ENCODE measurements at places on chromosomes 7 and 10.
A peak's percentile ranks its signal among the peaks of the same experiment; 100 is the strongest.

- peak; percentile 76 for DNase-seq
Measured at GRCh38 chr10:103598654-103599115, 105.2 kb downstream of the NEURL1 start.

- DNase-seq: peak; percentile 10
Measured at GRCh38 chr10:21326594-21327288, 198.7 kb downstream of the SKIDA1 start.

GRCh38 chr7:44136731-44137130, 4.4 kb downstream of the MYL7 start:
- no peak for DNase-seq

- no peak for DNase-seq
Measured at GRCh38 chr7:68246189-68246633, 1249.6 kb downstream of the TYW1 start.

GRCh38 chr10:790821-791551, 101.5 kb upstream of the DIP2C start:
- DNase-seq: no peak

DNA sequence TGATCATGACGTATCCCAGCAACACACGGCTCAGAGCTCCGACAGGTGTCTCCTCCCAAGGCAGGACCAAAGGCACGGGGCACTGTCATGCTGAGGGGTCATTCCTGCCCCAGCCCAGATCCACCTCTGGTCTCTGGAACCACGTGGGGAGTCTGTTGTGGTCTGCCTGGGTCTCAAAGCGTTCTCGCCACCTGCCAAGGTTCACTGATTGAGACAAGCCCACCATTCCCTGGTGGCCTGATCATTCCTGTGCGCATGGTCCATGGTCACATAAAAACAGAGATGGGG, 83.5 kb downstream of the HIPK2 start:
- no peak for DNase-seq

DNA sequence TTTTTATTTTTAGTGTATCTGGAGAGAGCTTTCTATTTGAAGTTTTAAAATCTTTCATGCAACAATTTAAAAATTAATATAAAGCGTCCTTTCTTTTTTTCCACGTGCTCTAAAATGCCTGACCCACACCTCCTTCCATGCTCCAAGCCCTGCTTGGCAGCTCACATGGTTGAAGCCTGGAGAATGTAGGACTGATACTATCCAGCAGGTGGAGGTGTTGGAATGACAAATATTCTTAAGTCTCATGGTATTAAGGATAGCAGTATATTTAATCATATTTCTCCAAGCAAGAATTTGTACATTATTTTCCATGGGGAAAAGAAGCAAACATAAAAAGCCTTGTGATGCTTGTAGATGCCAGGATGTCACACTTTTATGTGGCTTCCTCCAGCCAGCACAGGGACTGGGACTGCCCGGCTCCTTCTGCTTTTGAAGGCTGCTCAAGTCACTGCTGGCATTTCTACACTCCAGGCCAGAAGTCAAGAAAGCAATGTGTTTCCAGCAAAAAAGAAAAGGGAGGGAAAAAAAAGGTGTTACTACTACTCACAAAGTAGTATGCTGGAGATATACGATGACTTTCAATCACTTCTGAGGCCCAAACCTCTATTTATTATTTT, 49.7 kb downstream of the BZW2 start:
- DNase-seq: peak; percentile 74

GRCh38 chr10:122856902-122857301, 11.2 kb upstream of the CUZD1 start:
- DNase-seq: no peak

DNA sequence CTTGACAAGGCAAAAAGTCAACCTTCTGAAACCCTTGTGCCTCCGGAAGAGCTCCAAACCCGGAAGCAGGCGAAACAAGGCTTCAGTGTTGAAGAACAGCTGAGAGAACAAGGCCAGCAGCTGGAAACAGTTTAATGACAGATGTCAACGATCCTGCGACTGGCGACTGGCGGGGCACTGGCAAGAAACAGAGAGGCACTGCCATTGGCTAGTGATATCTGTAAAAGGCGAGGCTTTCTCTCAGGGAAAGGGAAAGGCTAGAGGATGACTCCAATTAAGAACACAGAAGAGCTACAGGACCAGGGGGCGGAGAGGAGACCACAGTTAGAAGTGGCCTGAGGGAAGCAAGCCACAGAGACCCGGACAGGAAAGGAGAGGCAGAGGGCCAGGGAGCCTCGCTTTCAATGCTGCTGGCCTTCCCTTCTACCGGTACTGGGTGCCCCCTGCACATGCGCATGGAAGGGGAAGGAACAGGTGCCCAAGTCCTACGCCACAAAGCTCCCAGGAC, 19.4 kb downstream of the ITGB1 start:
- peak; percentile 63 for DNase-seq

GRCh38 chr10:123642697-123643096, 23.5 kb upstream of the GPR26 start:
- DNase-seq: no peak

- no peak for DNase-seq
Measured at GRCh38 chr10:132842397-132842796, 56.5 kb upstream of the NKX6-2 start.

- DNase-seq: peak; percentile 86
Measured at GRCh38 chr10:73774637-73775036, 7.2 kb upstream of the CHCHD1 start.

- no peak for DNase-seq
Measured at GRCh38 chr7:74033372-74034311, 5.7 kb downstream of the ELN start.

DNA sequence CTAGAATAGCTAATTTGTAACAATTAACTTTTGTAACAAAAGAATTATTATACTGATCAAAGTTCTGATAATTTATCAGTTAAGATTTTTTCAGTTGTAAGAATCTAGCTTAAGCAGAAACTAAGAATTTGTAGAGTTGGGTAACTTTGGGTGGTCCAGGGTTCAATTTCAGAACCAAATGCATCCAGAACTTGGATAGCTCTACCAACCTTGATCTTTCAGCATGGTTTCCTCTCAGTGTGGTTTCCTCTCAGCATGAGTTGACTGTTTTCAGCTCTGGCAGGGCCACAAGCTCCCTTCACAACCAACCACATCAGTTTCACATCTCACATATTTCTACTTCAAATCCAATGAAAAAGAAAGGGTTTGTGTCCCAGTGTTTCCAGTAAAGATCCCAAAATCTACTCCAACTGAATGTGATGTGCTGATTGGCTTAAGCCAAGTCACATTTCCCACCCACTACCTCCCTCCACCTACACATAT, 3.3 kb upstream of the FAS start:
- peak; percentile 55 for DNase-seq

GRCh38 chr10:59896191-59896590, 10.2 kb downstream of the CCDC6 start:
- DNase-seq: peak; percentile 55

DNA sequence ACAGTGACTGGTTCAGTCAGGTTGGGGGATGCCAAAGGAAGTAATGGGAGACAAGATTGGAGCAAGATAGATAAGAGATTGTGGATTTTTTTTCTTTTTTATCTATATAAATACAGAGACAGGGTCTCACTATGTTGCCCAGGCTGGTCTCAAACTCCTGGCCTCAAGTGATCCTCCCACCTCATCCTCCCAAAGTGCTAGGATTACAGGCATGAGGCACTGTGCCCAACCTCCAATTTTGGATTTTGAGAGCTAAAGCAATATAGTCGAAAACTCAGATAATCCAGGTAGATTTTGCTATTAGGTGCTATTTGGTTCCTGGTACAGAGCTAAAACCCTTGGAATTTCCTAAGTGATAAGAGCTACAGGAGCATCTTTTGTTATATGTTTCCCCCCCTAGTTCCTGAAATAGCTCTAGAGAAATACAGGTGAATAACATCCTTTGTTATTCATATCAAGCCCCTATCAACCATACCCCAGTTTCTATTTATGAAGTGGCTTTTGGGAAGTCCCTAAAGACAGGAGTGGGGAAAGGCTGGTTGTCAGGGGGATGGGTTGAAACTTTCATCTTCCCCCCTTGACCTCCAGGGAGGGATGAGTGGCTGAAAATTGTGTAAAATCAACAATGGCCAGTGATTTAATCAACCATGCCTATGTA, 151.2 kb downstream of the CFTR start:
- DNase-seq: no peak

DNA sequence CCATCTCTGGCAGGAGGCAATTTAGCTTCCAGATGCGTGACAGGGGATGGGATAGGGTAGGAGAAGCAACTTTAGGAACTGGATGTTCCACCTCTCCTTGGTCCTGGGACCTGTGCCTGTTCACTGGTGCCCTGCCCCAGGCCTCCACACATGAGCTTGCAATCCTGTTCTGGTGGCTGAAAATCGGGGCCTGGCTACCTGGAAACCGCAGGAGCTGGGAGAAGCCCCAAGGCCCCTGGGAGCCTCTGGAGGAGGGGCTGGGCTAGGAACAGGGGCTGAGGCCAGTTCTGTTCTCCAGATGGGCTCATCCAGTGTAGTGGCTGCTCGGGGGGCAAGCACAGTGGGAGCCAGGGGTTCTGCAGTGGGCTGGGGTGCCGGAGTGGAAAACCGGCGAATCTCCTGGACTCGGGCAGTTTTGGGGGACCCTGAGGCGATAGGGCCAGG, 5.3 kb upstream of the MYOZ1 start:
- DNase-seq: no peak

GRCh38 chr10:78118591-78118990, 84.9 kb downstream of the RPS24 start:
- DNase-seq: no peak

Measured in hematopoietic multipotent progenitor cell treated with erythropoietin and hydrocortisone succinate and interleukin-3 and kit ligand, for 4 days (in vitro differentiated cells).